Activated naive CD8-positive, alpha-beta T cell treated with anti-CD3 and anti-CD28 coated beads, Interleukin-2, amount 10 ng/mL, durations not matched to agents 7 days and 5 days (primary cell): ENCODE measurements at places on chromosomes 1 and 21. TPM values are rescaled to one million over a fixed set of nuclear protein-coding genes. Genes with fewer than 3 reads are reported as not detected.

DNA sequence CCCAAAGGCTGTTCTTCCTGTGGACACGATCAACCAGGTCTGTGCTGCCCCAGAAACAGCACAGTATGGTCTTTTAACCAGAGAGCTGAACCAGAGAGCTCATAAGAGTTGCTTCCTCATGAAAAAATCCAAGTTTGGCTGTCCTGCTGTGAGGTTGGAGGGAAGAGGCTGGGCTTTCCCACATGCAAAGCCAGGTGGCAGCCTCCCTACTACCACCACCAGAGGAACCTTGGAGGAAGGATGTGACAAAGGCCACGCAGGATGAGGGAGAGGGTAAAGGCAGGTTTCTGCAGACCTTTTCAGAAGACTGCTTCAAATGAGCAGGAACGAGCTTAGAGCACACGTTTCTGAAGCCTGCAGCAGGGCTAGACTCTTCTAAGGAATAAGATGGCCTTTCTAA lies 27.1 kb downstream of the FAM78B start:
- DNase-seq, result no peak

GRCh38 chr21:43864313-43864961 lies 586 bp upstream of the AGPAT3 start:
- DNase-seq, result peak; percentile 64

DNA sequence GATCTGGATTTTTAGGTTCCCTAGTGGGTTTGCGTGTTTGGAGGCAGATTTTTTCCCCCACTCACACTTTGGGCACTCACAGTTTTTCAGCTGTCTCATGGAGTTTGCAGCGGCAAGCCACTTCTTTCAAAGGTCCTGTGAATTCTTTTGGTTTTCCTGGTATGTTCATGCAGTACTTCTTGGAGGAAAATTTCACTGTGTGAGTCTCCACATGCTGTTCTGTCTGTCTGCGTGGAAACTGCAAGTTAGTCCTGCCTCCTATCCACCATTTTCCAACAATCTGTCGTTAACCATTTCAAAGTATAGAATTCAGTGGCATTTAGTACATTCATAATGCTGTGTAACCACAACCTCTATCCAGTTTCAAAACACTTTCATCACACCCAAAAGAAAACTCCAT lies 793 bp upstream of the FMO1 start:
- DNase-seq, result no peak

ZNF695 gene
- total RNA-seq, result 0.36 TPM
